ENCODE measurements at places on chromosomes 1 and 21.

GRCh38 chr1:85615586-85616363 is 35.2 kb downstream of the CCN1 start:
- DNase-seq, result no peak

- DNase-seq, result no peak
Measured at GRCh38 chr1:202728951-202729350, 18.7 kb upstream of the SYT2 start.

- DNase-seq, result peak; percentile 57
Measured at GRCh38 chr1:35369922-35370671, 101.6 kb downstream of the ZMYM4 start.

- no peak for DNase-seq
Measured at GRCh38 chr1:47852006-47852718, 145.0 kb downstream of the TRABD2B start.

- no peak for DNase-seq
Measured at GRCh38 chr1:94737124-94737998, 82.8 kb upstream of the SLC44A3 start.

GRCh38 chr1:162876751-162877150 is 15.8 kb upstream of the CCDC190 start:
- no peak for DNase-seq
